ENCODE measurements at places on chromosomes 4 and X.
A peak's percentile ranks its signal among the peaks of the same experiment; 100 is the strongest.

DNA sequence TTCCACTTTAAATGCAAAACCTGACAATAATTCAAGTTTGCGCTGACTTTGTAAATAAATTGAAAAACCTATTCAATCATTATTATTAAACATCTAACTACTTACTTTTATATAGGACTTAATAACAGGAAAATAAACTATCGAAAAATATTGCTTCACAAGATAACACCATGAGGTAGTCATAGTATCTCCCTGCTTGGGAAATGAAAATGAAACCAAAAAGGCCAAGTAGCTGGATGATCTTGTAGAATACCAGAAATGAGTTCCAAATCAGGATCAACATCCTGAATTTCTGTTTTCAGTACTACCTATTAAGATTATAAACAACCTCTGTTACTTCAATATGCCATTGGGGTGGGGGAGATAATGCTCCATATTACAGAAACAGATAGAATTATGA, 58.9 kb downstream of the CHIC2 start:
- DNase-seq = peak; percentile 11

- DNase-seq = peak; percentile 1
Measured at GRCh38 chr4:162061214-162061613, 102.6 kb downstream of the FSTL5 start.

- no peak for DNase-seq
Measured at GRCh38 chrX:94178145-94178788, 504.3 kb downstream of the FAM133A start.

GRCh38 chr4:164888096-164888715, 11.2 kb downstream of the APELA start:
- DNase-seq = no peak

- DNase-seq = no peak
Measured at GRCh38 chr4:173343832-173344397, 9.8 kb upstream of the HMGB2 start.

DNA sequence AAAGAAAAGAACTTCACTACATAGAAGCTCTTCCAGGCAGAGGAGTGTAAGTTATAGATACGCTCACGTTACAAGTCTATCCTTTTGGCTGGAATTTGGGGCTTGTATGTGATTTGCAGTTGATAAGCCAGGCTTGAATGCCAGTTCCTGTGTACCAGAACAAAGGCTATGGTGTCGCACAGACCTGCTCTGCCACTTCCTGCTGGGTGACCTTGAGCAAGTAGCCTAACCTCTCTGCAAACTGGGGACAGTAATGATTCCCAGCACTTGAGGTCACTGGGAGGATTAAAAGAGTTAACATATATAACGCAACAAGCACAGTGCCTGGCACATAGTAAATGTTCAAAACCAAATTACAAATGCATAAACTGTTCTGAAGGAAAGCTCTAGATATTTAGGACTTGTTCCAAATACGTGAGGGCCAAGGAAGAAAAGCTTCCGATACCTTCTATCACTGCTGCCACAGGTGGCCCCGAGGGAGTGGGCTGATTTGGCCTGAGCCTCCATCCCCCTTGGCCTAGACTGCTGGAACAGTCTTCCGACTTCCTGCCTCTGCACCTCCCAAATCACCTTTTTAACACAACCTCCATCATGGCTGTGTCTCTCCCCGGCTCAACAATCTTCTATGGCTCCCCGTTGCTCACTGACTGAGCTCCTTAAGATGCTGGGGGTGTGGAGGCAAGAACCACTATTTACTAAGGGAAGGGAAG, 1.3 kb upstream of the SOWAHD start:
- no peak for DNase-seq

DNA sequence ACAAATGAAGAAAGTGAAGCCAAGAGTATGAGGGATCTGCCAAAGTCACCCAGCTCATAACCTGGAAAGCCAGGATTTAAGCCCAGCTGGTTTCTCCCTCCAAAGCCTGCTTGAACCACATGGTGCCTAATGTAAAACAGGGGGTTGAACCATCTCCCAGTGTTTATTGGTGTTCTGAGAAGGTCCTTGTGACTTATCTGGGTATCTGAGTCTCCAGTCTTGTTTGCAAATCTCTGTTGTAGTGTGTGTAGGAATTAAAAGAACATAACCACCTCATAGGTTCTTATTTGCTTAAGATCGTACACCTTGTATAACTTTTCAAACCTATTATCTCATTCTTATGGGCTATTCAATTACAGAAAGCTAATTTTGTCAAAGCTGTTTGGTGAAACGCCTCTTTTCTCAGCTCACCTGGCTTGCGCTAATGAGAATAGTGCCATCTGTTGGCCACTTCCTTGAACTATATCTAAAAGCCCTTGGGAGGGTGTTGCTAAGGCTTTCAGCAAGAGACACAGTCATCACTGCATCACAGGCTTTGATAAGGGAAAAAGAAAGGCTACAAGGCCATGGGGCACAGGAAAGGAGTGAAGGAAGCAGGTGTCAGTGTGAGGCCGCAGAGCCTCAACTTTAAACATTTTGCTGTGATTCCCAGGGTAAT, 34.0 kb downstream of the ETDB start:
- DNase-seq = peak; percentile 35

DNA sequence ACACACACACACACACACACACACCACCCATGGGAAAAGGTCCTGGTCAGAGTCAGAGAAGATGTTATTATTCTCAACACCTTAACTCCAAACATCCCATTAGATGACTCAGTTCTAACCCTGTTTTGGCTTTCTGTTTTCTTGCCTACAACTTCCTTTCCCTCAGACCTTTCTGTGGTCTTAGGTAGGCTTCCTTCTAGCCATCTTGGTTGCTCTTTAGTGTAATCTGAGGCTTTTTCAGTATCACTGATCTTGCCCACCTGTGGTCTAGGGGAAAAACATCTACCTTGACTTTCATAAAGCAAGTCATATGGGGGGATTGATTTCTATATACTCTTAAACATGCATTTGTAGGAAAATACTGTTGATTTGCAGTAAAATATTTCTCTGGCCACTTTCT, 56.9 kb downstream of the ATG4A start:
- no peak for DNase-seq

GRCh38 chr4:54999003-54999402, 126.4 kb downstream of the KDR start:
- peak; percentile 35 for DNase-seq

GRCh38 chr4:76622717-76623116, 187.7 kb downstream of the SHROOM3 start:
- no peak for DNase-seq

- no peak for DNase-seq
Measured at GRCh38 chr4:170231377-170231776, 141.6 kb upstream of the AADAT start.
